DMS153 (cell line): ENCODE measurements at places on chromosomes 7 and 10.
A peak's percentile ranks its signal among the peaks of the same experiment; 100 is the strongest.

DNA sequence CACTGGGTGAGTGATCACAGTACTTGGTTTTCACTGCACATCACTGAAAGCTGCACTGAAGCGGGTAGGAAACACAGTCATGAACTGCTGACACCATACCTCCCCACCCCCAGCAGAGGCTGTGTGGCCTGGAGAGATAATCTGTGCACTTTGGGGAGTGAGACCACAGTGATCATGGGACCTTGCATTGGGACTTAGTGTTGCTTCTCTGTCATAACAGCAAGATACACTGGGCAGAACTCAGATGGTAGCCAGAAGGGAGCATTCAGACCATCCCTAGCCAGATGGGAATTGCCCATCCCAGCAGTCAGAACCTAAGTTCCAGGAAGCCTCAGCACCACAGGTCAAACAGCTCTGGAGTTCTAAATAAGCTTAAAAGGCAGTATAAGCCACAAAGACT is 346.4 kb upstream of the TMEM229A start:
- DNase-seq: no peak

- no peak for DNase-seq
These were observed 47.3 kb downstream of the DGKB start for GRCh38 chr7:14855033-14855794.

- DNase-seq: no peak
These were observed 30.5 kb upstream of the CPXM2 start for GRCh38 chr10:123922126-123922525.

- no peak for DNase-seq
These were observed 472.0 kb upstream of the AKR1E2 start for GRCh38 chr10:4353964-4354363.

DNA sequence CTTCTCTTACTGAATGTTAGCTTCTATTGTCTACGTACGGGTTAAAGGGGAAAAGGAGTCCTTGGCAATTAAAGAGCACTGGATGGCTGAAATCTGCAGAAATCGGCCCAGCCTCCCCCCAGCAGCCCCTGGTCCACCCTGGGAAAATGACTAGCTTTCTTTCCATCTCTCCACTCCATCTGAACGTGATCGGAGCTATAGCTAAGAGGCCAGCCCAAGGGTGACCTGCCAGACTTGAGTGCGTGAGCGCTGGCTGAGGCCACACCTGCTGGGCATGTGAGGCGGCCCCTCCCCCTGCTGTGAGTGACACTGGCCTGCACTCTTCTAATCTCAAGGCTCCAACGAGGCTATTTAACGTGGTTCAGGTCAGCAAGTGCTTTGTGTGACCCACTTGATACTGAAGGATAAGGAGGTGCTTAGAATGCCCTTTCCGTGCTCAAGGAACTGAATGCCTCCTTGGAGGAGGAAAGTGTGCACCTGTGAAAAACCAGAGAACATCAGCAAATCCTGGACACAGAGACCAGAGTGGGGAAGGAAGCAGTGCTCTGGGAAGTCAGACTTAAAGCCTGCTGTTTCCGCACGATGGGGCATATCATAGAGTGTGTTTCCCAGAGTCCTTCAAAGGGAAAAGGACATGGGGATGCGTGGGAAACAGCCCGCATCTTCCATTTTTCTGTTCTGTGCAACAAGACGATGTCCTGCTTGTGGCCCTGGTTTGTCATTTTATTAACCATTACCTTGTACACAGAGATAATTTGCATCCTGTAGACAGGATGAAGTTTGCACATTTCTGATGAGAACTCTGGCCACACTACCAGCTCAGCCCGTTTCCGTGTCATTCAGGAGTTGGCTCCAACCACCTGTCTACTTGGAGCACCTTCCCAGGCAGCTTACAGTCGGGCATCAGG is 12.5 kb upstream of the MNX1 start:
- no peak for DNase-seq

GRCh38 chr7:12583176-12583575 is 12.7 kb downstream of the SCIN start:
- no peak for DNase-seq

DNA sequence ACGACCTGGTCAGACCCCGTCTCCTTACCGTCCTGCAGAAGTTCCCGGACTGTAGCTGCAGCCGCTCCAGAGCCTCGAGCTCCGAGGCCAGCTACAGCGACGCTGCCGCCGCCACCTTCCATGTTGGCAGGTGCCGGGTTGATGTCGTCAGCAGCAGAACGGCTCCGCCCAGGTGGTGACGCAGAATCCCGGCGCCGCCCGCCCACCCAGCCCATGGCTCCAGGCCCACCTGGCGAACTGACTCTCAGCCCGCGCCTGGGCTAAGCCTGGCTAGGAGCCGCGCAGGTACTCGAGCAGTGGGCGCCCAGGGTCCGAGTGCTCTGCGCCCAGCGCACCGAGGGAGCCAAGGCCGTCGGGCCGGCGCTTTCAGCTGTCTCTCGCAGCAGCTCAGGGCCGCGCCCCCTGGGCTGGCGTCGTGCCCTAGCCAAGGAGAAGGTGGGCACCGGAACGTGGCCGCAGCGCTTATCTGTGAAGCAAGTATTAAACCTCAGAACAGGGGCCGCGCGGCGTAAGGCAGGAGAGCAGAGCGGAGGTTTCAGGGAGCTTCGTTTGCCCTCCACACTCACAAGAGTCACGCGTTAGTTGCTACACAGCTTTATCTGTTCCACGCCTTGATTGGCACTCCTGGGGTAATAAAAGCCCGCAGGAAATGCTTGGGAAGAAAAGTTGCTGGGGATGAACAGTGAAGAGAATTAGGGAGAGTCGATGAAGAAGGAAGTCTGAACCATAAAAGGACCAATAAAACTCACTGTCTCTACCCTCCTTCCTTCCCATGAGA is at the start of the genes COG5 and DUS4L:
Gene COG5, minus strand, starts transcription at position 146 of the 778 bp plus-strand sequence. Its CDS starts 24 bp downstream, at position 122.
Gene DUS4L, plus strand, starts transcription at position 197 of the 778 bp plus-strand sequence. CDS start 3,100 bp downstream, outside the sequence.
- peak; percentile 48 for DNase-seq

- DNase-seq: no peak
These were observed 319.4 kb upstream of the FZD8 start for GRCh38 chr10:35961501-35961900.

DNA sequence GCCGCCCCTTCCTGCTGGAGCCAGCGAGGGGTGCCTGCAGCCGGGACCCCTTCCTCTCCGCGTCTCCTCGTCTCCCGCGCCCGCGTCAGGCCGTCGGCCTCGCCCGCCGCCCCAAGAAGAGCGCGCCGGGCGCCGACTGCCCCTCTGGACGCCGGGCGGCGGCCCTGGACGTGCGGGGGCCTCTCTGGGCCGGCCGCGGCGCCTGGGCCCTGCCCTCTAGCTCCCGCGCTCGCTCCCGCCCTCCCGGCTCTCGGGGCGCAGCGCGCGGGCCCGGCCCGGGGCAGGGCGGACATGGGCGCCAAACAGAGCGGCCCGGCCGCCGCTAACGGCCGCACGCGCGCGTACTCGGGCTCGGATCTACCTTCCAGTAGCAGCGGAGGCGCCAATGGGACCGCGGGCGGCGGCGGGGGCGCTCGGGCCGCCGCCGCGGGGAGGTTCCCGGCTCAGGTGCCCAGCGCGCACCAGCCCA is 704 bp downstream of the ZNRF2 start:
- no peak for DNase-seq

GRCh38 chr7:18760046-18760445 is 264.5 kb downstream of the HDAC9 start:
- DNase-seq: no peak

GRCh38 chr10:32004161-32004591 is 52.0 kb downstream of the KIF5B start:
- no peak for DNase-seq

DNA sequence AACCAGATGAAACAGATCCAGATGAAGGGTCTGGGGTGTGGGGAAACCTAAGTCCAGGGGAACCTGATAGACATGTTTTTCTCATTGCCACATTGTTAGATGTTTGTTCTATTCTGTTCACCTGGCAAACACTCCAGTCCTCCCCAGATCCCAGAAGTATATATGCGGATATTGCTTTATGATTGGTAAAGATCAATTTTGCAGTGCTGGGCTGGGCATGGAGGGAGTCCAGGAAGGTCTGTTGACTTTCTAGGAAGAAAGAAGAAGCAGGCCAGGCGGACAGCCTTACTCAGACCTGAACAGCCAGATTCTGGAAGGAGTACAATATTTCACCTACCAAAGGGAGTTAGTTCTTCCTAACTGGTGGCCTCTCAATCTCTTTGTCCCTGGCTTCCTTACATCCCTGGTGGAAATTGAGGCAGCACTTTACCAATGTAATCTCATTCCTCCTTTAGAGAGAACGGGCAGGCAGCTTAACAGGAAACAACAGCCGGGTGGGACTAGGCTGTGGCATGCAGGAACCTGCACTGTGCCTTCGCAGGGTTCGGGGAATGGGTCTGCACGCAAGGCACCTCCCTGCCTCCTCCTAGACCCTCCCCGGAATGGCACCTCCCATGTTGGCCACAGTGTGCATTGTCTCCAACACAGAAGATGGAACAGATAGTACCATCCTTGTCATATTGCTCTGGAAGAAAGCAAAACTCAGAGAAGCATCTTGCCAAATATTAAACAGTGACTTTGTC is 930 bp downstream of the GIMAP6 start:
- no peak for DNase-seq

- DNase-seq: no peak
These were observed 19.6 kb upstream of the ASCC1 start for GRCh38 chr10:72235544-72236279.
